ENCODE measurements at places on chromosomes 7 and 10.

DNA sequence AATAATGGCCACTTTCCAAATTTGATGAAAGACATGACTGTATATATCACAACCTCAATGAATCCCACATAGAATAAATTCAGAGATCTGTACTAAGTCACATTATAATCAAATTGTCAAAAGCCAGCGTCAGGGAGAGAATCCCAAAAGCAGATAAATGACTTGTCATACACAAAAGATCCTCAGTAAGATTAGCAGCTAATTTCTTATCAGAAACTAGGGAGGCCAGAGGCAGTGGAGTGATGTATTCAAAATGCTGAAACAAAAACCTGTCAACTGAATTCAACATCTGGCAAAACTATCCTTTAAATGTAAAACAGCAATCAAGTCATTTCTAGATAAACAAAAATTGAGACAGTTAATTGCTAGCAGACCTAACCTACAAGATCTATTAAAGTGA lies 11.6 kb upstream of the ARHGAP22 start:
- no peak for DNase-seq

GRCh38 chr10:8407501-8408021 lies 353.1 kb downstream of the GATA3 start:
- DNase-seq = no peak

DNA sequence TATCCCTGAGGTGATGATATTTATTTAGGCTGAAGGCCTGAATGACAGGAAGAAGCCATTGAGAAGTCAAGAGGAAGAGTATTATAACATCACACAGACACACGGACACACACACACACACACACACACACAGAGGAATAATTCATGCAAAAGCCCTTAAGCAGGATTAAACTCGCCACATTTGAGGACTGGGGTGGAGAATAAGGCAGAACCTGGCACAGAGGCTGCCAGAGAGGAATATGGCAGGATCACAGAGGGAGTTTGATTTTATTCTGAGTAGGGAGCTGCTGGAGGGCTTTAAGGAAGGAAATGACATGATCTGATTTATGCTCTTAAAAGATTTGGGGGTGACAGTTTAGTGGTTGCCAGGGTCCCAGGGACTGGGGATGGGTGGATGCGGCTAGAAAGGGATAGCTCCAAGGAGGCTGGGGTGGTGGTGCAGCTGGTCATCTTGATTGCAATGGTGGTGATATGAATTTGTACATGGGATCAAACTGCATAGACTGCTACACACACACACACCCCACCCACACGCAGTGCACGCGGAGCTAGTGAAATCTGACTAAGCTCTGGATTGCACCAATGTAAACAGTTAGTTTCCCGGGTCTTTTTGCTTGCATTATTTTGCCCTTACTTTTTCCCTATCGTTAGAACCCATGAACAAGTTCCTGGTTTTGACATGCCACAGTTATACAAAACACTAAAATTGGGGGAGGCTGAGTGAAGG lies 11.2 kb downstream of the SMURF1 start:
- DNase-seq = no peak

GRCh38 chr10:68871731-68872342 lies 29.3 kb upstream of the DDX50 start:
- no peak for DNase-seq

- no peak for DNase-seq
Measured at GRCh38 chr7:36289833-36290661, 99.6 kb upstream of the ANLN start.

DNA sequence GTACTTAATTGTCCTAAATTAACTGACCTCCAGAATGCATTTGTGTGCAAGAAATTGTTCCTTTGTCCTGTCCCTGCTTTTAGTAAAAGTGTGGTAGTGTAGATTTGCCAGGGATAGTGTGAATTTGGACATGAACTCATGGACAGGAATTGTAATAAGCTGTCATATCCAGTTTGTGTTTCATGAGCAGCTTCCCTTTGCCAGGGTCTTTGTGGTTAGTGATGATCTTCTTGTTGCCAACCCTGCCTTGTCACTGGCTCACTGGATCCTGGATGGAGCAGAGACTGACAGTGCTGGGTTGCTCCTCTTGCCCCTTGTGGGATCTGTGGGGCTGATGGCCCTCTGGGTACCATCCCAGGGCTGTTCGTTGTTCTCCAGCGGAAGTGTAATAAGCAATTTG lies 110.1 kb downstream of the CCNY start:
- DNase-seq = no peak

DNA sequence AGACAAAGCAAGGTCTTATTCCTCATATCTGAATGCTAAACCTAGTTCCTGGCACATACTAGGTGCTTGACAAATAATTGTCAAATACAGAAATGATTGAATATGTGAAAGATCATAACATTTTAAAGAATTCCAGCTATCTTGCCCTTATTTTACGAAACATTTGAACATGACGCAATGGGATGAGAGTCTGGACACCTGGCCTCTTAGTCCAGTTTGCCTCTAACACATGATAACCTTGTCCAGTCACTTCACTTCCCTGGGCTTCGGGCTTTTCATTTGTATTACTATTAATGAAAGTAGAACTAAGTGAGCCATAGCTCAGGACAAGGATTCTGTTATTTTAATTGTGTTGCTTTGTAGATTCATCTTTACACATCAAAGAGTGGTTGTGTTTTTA lies 32.6 kb downstream of the PNLIPRP3 start:
- DNase-seq = no peak

DNA sequence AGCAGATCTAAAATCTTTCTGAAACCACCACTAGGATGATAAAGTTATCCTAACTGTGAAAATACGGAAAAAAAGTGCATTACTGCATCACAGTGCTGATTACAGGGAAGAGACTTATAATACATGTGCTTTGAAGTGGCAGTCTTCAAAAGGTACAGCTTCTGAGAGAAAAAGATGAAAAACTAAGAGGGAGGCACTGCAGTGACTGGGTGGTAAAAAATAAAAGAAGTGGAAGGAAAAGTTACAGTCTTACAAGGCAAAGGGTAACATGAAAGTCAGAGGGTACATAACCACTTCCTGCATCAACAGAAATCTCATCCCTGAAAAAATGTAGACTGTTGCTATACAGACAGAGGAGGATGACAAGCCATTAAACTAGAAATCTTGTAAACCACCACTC lies 465.3 kb downstream of the ACTR3B start:
- DNase-seq = no peak

GRCh38 chr7:41536873-41537665 lies 165.8 kb downstream of the INHBA start:
- no peak for DNase-seq

GRCh38 chr10:28367929-28368484 lies 65.1 kb upstream of the MPP7 start:
- DNase-seq = peak; percentile 51

DNA sequence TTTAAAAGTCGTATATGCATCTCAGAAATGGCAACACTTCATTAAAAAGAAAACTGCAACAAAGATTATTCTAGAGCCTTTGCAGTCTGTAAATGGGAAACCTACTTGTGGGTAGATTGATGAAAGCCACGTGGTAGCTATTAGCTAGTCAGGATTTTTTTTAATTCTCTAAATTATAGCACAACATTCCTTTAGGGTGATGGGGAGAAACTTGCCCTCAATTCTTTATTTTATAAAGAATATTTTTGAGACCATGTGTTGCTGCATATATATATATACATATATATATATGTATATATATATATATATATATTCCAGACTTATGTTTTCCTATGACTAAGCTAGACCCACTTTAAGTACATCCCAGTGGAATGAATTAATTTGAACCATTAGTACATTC lies 118.0 kb downstream of the PPP1R3A start:
- no peak for DNase-seq

DNA sequence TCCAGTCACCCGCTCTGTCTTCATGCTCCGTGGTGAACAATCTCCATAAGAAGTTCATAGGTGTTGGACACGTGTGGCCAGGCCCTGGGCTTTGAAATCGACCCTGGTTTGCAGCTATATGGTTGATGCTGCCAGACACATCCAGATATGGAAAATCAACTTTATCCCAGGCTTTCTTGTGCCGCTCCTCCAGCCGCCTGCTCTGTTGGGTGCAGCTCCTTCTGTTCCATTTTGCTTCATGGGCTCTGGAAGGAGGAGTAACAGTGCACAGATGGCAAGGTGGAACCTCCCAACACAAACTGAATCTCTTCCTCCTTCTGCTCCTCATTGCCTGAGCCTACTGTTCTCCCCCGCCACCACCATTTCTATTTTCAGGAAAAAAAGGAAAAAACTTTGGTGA lies 44.7 kb downstream of the THNSL1 start:
- DNase-seq = no peak

GRCh38 chr7:78609281-78609680 lies 810.7 kb downstream of the PHTF2 start:
- DNase-seq = no peak

DNA sequence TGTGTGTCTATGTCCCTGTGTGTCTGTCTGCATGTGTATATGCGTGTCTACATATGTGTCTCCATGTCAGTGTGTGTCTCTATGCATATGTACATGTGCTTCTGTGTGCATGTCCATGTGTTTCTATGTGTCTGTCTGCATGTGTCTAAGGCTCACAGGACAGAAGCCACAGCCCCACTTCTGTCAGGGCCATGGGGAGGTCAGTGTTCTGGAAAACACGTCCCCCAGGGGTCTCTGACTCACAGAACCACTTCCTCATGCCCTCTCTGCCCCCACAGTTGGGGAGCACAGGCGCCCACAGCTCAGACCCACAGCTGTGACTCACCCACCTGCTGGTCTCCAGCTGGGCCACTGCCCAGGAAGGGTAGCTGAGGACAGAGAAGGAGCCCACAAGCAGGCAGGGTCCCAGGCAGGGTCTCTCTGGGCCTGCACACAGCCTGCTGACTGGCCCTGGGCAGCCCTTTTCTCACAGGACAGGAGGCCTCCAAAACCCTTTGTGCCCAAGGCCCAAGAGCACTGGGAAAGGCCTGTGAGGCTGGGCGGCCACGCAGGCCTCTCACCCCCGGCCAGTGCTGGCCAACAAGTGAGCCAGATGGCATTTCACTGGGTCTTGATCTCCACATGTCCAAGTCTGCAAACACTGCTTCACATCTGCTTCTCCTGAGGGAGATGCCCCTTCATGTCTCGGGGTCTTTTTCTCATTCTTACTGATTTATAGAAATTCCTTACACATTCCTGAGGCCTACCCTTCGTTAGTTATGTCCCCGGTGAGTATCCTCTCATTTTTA lies 102.9 kb upstream of the FAM20C start:
- peak; percentile 9 for DNase-seq

DNA sequence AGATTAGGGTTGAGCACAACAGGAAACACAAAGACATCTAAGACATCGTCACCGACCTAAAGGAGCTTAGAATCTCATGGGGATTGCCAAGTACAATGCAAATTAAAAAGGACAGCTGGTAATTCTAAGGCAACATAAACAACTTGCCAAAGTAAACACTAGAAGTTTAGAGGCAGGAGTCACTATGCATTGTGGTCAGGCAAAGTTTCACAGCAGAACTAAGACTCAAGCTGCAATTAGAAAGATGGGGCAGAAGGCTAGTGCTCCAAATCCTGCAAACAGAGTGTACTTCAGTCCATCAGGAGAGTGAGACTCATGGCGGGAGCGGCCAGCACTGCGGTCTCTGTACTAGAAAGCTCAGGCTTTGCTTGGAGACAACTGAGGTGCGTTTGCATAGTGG lies 52.7 kb downstream of the HIPK2 start:
- no peak for DNase-seq

GRCh38 chr10:78255796-78256638 lies 222.4 kb downstream of the RPS24 start:
- no peak for DNase-seq
